ENCODE measurements at places on chromosomes 2 and 18.

- no peak for DNase-seq
Observed at GRCh38 chr2:228180181-228181097, 1.0 kb downstream of the SPHKAP start.

- DNase-seq, result no peak
Observed at GRCh38 chr2:14941151-14941631, 308.7 kb downstream of the LRATD1 start.

DNA sequence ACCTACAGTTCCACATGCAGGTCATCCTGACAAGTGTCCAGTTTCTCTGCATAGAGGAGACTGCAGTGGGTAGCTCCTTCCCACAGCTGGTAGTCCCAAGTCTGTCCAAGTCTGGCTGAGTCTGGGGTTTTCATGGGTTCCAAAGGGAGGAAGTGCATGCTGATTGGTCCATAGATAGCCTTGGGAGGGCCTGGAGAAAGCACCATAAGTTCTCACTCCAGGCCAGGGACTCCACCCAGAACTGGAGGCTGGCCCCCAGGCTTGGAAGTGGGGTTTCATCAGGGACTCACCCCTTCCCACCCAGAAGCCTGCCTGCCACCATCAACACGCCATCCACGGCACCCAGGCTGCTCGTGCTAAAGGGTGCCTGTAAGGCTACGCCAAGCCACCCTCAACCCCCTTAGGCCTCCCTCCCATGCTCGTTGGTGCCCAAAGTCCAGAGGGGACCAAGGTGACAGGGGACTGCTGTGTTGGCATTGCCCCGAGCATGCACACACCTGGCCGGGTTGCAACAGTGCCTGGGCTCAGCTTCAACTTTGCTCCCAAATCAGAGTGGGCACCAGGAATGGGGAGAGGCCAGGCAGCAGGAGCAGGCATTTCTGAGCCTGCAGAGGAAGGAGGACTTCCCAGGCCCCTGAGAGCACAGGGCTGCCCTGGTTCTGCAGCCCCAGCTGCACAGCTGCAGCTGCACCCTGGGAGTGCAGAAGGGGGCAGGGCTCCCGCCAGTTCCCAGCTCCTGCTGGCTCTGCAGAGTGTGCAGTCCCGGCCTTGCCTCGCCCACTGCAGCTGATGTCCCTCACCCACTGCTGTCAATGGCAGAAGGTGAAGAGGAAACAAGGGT, 116.5 kb upstream of the MAP2 start:
- DNase-seq, result no peak

- no peak for DNase-seq
Observed at GRCh38 chr18:45650321-45650720, 35.0 kb downstream of the SLC14A2 start.

- no peak for DNase-seq
Observed at GRCh38 chr2:43408407-43409160, 182.2 kb upstream of the ZFP36L2 start.

- DNase-seq, result peak; percentile 76
Observed at GRCh38 chr18:34773961-34774766, 64.1 kb downstream of the DTNA start.

DNA sequence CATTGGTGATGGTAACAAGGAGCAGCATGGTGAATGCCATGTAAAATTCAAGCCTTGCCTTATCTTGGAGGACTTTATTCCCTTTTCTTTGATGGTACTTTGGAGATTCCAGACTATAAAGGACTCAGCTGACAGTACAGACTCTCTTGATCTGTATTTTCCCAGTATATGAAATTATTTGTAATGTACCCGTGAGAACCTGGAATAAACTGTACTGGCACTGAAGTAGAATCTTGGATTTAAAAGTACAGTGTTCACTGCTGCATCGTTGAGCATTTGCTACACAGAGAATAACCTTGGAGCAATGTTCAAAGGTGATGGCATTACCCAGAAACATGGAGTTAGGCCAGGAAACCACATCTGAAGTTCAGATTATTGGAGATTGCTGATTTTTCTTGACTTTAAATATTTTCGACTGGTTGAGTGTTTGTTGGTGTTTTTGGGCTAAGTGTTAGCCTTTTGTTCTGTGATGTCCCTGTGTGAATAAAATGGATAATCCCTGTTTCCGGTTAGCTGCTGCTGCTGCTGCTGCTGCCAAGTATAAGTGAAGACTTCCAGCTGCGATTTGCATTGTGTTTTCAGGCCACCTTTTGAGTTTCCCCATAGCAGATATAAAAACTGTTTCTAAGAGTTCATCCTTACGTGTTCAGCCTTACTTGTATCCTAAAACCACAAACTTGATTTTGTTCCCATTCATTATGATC, 122.0 kb downstream of the SPTBN1 start:
- DNase-seq, result no peak

DNA sequence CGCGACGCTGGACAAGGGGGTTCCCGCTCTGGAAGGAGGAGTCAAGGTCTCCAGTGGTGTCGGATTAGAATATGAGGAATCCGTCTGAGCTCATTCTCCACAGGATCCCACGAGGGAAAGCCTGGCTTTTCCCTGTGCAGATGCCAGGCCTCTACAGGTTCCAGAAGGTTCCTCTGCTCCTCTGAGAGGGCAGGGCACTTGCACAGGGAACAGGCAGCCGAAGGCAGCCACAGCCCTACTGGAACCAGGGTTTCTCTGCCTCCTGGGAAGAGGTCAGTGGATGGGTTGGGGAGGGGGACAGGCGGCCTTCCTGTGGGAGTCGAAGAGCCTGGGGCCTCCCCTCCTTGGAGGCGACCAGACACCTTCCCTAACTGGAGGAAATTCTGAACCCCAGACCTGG, 1.7 kb upstream of the AQP12A start:
- DNase-seq, result no peak

DNA sequence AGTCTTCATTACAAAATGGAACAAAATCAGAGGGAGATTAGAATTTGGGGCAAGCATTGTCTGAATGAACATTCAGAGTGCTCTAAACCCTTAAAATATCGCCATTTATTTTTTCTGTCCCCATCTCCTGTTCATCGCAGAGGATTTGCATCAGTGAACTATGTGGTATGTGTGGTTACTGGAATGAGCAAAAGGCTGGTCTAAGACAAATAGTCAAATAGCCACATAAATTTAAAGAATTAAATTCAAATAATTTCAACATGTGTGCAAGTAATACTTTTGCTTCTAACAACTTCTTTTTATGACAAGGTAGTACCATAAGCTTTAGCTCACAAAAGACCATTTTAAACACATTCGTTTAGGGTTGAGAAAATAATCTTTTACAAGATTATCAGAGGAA, 82.6 kb upstream of the ST8SIA3 start:
- peak; percentile 35 for DNase-seq

- no peak for DNase-seq
Observed at GRCh38 chr2:10245021-10245420, 57.7 kb upstream of the HPCAL1 start.

DNA sequence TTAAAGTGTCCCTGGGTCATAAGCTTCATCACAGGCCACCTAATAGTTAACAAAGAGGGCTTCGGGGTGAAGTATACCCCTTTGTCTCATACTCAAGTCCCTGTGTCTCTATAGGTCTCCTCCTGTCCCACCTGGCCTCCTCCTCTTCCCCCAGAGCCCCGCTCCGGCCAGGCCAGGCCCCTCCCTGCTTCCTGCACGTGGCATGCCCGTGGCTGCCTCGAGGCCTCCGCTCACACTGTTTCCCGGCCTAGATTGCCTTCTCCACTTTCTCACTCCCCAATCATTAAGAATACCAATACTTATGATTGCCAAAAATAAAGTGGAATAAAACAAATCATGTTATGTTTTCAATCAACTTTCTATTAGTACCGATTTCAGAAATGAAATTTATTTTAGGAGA, 18.8 kb downstream of the SMYD1 start:
- no peak for DNase-seq

- DNase-seq, result no peak
Observed at GRCh38 chr18:35964319-35964718, 8.2 kb upstream of the RMP24 start.

DNA sequence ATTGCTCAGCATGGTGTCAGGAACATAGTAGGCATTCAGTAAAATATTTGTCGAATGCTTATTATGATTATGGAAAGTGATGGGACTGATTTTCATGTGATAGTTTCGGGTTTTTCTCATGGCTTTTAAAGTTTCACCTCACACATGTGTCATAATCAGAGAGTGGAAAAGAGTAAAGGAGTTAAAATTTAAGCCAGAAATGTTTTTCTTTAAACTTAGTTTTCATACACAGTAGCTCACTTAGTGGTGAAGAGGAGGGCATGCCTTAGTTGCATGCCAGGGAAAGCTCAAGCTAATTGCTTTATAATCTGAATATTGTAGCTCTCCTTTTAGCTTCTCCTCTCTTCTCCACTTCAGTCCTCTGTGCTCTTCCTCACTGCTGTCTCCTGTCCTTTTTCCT, 38.0 kb downstream of the EHBP1 start:
- DNase-seq, result no peak

DNA sequence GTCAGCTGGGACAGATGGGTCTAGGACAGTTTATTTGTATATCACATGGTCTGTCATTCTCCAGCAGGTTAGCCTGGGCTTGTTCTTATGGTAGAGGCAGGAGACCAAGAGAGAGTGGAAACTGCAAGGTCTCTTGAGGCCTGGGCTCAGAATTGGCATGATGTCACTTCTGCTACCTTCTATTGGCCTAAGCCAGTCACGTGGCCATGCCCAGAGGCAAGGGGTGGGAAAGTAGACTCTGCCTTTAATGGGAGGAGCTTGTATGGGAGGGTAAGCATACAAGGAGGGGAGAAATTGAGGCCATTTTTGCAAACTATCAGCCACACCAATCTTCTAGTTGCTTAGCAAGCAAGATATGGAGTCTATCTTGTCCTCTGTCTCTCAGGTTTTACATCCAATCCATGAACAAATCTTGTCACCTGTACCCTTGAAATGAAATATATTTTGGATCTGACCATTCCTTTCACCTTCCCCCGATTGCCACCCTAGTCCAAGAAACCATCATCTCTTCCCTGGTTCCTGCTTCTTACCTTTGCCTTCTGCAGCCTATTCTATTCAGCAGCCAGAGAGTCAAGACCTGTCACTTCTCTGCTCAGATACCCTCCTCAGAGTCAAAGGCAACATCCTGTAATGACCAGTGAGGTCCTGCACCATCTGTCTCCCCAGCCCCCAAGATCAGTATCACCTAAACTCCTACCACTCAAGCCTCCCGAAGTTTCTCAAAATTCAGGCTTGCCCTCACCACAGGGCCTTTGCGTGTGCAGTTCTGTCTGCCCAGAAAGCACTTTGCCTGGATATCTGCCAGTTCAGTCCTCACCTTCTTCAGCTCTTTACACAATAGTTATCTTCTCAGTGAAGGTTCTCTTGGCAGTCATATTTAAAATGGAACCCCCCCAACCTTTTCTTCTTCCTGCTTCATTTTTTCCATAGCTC, 240.0 kb downstream of the LOXHD1 start:
- no peak for DNase-seq

GRCh38 chr2:37827911-37828511, 97.1 kb upstream of the RMDN2 start:
- peak; percentile 42 for DNase-seq

DNA sequence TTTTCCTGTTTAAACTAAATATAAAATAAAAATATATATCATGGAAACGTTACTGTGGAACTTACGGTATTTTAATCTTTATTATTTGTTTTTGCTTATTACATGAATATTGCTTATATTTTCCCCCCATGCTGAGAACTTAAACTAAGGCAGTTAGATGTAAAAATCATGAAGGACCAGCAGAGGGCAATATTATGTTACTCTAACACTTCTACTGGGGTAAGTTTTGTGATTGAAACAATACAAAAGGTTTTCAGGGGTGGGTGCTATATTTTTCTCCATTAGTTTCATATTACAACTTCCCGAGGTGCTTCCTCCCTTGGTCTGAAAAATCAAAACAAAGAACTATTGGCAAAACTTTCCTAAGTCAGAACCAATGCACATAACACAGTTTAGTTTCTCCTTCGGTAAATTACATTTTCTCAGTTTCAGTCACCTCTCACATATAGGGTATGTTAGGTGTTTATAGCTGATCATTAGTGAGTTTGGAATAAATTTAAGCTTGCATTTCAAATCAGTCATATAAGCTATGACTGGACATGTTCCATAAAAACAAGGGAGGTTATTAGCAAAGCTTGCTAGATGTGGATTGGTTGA, 54.8 kb downstream of the ZNF407 start:
- no peak for DNase-seq

- DNase-seq, result no peak
Observed at GRCh38 chr2:146415291-146415690, 1429.5 kb upstream of the ACVR2A start.

DNA sequence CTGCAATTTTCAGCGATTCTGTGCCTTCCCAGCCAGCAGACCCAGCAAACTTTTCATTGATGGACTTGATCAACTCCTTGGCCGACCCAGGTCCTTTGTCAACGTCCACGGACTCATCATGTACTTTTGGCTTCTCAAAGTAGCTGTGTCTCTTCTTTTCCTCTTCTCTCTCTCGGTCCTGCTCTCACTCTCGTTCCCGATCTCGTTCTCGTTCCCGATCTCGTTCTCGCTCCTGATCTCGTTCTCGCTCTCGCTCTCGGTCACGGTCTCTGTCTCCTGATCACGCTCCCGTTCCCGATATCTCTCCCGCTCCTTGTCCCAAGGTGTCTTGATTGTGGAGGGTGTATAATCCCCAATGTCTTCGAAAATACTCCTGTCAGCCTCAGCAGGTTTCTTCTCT, 219.5 kb upstream of the FANCL start:
- no peak for DNase-seq

- no peak for DNase-seq
Observed at GRCh38 chr2:71894261-71894660, 253.4 kb downstream of the CYP26B1 start.

- no peak for DNase-seq
Observed at GRCh38 chr2:65686928-65687521, 254.6 kb upstream of the SPRED2 start.

DNA sequence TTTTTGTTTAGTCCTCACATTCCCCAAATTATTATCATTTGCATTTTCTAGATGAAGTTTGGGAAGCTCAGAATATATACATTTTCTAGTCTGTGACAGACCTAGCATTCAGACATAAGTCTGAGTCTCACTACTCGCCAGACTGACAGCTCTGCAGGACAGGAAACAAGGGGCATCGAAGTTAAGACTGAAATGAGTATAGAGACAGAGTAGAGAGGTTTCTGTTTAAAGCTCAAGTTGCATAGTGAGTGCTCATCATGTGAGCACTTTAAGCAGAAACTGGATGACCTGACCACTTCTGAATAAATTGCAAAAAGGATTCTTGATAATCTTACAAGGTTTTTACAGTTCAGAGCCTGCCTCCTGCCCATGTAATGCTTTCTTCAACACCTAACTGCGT, 1.1 kb downstream of the HADHB start:
- DNase-seq, result no peak
